Effector CD4-positive, alpha-beta T cell (primary cell): ENCODE measurements at places on chromosomes 7 and 10.

DNA sequence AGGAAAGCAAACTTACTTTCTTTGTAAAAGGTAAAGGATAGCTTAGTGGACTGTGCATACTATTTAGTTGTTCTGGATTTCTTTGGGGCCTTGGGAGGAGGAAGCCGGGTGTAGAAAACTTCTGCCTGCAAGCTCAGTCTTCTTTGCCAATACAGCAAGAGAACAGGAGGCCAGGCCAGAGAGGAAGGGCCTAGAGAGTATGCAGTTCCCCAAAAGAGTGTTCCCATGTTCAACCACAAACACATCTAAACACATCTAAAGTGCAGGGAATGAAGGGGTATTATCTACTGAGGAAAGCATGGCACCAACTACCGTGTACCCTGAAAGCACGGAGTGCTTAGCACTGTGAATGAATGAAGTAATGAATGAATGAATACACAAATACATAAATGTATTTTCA lies 11.0 kb downstream of the KIAA1217 start:
- DNase-seq, result no peak

DNA sequence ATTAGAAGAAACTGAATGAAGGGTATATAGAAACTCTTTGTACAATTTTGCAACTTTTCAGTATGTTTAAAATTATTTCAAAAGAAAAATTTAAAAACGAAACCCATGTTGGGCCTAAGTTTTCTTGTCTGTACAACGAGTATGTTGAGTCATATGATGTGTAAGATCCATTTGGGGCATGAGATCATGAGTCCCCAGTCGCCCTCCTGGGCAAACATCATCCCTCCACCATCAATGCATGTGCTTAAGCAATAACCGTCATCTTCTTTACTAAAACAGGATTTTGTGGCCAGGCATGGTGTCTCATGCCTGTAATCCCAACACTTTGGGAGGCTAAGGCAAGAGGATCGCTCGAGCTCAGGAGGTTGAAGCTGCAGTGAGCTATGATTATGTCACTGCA lies 54.2 kb upstream of the CDCA7L start:
- no peak for DNase-seq

DNA sequence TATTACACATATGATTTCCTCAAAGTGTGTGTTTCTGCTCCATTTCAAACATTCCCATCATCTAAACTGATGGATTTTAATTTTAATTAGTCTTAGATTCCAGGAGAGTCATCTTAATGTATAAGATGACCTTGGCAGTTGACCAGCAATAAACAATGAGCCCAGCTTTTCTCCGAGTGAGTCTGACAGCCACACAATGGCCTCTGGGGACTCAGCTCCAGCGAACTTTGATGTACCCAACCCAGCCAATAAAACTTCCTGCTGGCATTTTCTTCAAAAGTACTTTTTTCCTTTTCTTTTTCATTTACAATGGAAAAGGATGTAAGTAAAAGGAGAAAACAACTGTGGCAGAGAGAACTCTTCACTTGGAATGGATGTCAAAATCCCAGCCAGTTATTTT lies 139.1 kb upstream of the CTBP2 start:
- no peak for DNase-seq

- DNase-seq, result no peak
Measured at GRCh38 chr7:47285860-47286491, 295.9 kb downstream of the TNS3 start.

GRCh38 chr10:57955076-57955475 lies 312.6 kb downstream of the IPMK start:
- no peak for DNase-seq

- DNase-seq, result no peak
Measured at GRCh38 chr7:11206177-11206899, 232.7 kb downstream of the PHF14 start.

DNA sequence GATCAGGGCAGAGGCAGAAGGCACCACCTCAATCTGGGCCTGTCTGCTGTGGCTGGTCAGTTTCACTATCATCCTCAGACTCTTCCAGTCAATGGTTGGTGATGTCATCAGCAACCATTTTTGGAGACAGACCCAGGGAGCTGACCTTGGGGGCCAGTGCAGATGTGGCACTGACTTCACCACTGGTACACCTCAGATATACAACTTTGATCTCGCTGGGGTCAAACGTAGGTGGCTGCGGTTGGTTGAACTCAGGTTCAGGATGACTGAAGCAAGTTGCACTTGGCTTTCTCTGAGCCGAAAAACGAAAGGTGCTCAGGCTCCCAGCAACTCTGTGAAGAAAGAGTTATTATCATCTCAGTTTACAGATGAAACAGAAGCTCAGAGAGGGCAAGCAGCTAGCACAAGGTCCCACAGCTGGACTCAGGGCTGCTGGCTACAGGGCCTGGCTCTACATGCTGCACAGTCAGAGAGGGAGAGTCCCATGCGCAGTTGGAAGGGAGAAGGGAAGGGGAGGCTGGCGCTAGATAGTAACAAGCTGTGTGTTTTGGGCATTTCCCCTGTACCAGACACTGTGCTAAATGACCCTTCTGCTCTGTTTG lies 27.2 kb downstream of the ANKRD16 start:
- DNase-seq, result no peak

- no peak for DNase-seq
Measured at GRCh38 chr7:106021151-106022067, 58.3 kb downstream of the CDHR3 start.

DNA sequence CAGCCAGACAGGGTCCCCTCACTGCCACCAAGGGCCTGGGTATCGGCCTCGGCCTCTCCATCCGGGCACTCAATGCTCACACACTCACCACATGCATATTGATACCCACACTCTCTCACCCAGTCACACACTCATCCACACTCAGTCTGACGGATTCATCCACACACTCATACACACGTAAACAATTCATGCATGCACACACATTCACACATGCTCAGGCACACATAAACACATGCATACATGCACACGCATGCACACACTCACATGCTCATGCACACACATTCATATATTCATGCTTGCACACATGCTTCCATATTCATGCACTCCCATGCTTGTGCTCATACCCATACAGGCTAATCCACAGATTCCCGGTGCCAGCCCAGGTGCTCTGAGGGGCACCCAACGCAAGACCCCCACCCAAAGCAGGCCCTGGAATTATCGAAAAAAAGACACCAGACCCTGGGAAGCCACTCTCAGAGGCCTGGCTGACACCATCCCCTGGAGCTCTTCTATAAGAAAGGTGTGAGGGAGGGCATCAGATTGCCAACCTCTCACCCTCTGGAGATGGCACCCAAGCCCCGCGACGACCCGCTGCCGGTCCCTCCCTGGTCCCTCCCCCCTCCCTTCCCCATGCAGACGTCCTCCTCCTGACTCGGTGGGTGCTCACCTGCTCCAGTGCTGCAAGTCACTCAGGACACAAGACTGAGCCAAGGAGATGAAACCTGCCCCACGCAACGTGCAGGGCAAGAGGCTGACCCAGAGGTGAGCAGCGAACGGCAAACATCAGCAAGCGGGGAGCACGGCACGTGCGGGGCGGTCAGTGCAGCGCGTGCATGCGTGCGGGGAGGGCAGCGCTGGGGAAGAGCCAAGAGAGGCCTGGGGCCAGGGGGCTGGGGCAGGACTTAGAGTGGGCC lies 15.2 kb downstream of the STK32C start:
- no peak for DNase-seq

DNA sequence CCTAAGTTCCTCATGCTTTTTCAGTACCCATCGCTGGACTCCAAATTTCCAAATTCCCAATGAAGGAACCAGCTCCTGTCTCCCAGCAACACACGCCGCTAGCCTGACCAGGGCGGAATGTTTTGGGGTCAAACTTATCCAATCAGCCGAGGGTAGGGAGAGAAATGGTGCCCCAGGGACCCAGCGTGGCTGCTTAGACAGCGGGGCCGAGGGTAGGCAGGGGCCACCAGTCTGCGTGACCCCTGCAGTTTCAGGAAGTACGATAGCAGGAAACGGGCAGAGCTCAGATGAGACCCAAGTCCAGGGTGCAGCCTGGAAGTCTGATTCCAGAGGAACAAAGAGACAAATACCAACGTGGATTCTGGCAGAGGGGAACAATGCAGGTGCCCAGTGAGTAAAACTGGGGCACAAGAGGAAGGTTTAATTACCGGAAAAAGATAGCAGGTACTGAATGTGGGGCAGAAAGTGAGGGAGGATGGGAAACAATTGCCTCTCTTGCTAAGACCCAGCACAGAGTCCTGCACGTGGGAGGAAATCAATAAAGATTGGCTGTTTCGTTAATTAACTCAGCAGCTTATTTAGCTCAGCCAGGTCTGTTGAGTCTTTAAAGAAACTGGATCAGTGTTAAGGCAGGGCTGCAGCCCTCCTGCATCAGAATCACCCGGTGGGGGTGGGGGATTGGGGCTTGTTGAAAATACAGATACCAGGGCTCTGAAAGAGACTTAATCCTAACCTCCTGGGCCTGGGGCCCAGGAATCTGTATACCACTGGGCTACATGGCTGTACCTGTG lies 50.4 kb upstream of the NFE2L3 start:
- DNase-seq, result no peak

DNA sequence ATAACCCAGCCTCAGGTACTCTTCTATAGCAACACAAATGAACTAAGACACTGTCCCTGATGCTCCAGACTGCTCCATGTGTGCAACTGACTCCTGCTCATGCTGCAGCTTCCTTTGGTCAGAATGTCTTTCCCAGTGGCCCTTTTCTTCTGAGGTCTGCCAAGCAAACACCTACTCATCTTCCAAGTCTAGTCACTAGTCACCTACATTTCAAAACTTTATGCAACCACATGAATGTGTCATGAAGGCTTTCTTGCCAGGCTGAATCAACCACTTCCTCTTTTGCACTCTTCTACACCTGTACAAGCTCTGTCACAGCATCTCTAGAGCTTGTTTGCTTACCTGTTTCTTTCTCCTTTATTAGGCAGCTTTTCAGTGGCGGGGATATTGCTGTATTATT lies 75.8 kb downstream of the LSMEM1 start:
- DNase-seq, result no peak

DNA sequence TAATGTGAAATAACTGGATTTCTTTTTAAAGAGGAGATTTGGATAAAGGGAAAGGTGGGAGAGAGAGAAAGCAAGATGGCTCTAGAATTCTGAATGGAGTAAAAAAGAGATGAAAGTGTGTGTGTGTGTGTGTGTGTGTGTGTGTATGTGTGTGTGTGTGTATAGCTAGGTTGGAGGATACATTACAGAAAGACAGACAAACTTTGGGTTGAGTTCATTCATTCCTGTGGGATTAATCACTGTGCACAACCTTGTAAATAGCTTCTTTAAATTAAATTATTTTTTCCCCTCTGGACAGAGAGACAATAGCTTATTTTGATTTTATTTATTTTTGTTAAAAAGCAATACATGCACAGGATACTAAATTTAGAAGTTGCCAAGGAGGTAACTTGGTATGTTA lies 7.5 kb downstream of the ASB4 start:
- DNase-seq, result no peak

DNA sequence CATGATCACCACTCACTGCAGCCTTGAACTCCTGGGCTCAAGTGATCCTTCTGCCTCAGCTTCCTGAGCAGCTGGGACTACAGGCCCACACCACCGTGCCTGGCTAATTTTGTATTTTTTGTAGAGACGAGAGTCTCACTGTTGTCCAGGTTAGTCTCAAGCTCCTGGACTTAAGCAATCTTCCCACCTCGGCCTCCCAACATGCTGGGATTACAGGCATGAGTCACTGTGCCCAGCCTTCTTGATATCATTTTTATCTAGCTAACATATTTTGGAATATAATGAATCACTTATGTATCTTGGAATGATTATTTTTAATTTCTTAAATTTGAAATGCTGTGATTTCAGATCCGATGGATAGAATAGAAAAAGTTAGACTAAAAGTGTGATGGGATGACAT lies 18.4 kb downstream of the ARL4A start:
- no peak for DNase-seq

DNA sequence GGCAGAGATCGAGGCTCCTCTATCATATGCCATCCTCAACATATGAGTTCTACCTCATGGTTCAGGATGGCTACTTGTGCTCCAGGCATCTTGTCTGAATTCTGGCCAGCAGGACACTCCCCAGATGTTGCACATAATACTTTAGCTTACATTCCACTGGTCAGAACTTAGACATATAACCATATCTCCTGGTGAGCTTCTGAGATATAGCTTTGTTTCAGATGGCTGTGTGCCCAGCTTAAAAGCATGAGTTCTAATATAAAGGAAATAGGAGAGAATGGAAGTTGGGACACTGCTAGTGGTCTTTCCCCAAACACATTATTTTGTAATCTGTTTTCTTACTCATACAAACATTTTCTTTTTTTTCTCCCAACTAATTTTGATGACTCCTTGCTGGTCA lies 50.8 kb upstream of the IFRD1 start:
- DNase-seq, result no peak

DNA sequence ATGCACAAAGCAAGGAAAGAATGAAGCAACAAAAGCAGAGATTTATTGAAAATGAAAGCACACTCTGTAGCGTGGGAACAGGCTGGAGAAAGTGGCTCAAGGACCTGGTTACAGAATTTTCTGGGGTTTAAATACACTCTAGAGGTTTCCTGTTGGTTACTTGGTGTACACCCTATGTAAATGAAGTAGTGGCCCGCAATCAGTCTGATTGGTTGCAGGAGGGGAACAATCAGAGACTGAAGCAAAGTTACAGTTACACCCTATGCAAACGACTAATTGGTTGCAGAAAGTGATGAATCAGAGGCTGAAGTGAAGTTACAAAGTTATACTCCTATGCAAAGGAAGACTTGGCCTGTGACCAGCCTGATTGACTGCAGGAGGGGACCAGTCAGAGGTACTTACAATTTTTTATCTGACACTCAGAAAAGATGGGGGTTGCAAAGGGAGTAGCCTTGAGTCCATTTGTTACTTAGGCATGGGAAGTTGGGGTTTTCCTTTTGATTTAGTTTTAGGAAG lies 3.6 kb upstream of the MTPN start:
- DNase-seq, result peak; percentile 56

DNA sequence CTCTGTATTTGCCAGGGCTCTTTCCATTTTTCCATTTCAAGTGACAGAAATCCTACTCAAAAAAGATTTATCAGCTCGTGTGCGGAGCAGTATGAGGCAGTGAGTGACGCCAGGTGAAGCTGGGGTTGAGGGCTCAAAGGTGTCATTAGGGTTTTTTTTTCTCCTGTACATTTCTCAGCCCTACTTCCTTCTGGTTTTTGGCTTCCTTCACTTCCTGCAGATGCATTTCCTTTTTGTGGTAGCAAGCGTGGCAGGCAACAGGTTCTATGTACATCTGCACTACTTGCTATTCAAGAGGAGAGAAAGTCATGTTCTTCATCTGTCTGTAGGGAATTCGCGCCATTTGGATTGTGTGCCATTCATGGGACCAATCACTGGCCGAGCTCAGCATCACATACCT lies 52.8 kb upstream of the AOAH start:
- DNase-seq, result peak; percentile 43

- DNase-seq, result no peak
Measured at GRCh38 chr10:46285300-46285699, 1.5 kb upstream of the ANTXRL start.

DNA sequence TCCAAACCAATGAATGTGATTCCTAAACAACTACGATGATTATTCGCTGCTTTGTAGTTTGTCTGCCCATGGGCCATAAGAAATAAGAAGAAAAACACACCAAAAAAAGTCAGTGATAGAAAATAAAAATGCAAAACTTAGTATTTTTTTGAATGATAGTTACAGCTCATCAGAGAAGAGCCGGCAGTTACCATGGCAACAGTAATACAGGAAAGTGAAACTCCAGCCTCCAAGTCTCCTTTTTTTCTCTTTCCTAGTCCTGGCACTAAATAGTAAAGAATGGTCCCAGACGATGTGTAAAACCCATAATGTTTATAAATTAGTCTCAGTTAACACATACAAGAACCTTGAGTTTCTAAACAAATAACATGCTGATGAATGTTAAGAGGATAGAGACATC lies 21.6 kb upstream of the LHFPL3 start:
- no peak for DNase-seq
